ENCODE measurements at places on chromosomes 1 and 21. TPM values are rescaled to one million over a fixed set of nuclear protein-coding genes. Genes with fewer than 3 reads are reported as not detected.

PER3 gene
- 5.8 TPM for total RNA-seq

DYNLT4 gene
- not detected for total RNA-seq

PPFIA4 gene
- 47.6 TPM for total RNA-seq

SLC16A4 gene
- total RNA-seq: 20.8 TPM

TMEM269 gene
- total RNA-seq: 0.64 TPM

RHCE gene
- 0.18 TPM for total RNA-seq

VSIG8 gene
- total RNA-seq: 0.18 TPM

TIE1 gene
- 10.6 TPM for total RNA-seq

CDC42 gene
- 251 TPM for total RNA-seq

UBASH3A gene
- not detected for total RNA-seq

KCNJ9 gene
- total RNA-seq: 12.0 TPM

TNFRSF9 gene
- total RNA-seq: not detected

AXDND1 gene
- total RNA-seq: 1.1 TPM

SLC45A3 gene
- 1.3 TPM for total RNA-seq
